GM10248 (cell line): ENCODE measurements at places on chromosomes 5 and 9.

DNA sequence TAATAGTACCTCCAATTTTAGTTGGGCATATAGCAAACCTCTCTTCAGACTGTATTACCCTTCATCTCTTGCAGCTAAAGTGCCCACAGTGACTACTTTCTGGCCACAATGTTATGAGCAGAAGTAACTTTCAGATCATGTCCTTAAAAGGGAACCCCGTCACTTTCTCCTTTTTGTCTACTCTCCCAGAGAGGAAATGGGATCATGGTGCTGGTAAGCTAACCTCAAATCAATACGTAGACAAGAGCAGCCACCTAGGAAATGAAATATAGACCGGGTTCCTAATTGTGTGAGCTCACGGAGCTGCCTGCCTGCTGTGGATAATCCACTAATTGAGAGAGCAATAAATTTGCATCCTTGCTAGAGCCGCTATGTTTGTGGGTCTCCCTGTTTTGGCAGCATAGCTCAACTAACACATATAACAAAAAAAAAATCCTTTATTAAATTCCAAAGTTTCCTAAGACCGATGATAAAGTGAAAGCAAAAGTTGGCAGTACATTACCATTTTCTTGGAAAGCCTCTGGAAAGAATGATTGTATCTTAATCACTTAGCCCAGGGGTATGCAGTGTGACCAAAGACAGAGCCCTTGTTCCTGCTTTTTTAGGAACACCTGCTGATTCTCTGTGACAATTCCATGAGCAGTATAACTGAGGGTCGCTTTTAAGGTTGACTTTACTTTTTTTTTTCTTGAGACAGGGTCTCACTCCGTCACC is 5.6 kb upstream of the IL7R start:
- DNase-seq, result no peak

DNA sequence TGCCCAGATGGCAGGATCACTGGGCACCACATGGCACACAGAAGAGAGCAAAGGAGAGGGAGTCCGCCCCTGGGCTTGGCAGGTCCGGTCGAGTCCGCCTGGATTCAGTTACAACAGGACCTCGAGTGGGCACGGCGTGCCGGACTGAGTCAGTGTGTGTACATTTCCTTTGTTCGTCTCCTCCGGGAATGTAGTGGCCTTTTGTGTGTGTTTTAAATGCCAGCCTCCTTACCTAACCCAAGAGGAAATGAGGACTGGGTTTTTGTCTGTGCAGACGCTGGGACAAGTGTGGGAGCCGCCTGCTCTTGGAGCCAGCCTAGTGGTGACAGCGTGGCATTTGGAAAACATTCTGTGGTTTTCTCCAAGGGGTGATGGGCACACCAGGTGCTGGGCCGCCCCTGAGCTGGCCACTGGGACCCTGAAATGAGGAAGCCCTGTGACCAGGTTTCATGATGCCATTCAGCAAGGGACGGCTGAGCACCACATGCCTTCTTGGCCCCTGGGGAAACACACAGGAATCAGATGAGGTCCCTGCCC is 9.6 kb downstream of the NEK6 start:
- no peak for DNase-seq

DNA sequence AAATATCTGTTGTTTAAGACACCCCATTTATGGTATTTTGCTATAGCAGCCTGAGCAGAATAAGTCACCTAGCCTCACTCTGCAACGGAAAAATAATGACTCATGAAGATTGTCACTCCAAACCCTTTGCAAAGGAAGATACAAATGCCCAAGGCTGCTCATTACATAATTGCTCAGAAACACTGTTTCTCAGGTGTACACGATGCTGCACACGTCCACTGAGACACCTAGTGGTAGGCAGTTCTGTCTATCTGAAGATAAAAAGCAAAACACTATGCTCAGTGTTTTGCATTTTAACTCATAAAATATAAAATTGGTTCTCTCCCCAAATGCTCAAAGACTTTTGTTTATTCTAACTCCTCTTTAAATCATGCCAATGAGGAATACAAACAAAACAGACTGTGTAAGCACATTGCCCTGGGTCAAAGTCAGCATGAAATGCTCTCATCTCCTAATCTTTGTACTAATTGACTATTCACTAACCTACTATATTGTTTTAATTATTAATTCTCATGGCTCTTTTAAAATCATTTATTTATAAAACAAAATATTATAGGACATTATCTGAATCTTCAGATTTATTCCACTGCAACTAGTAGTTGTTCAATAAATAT is 7.7 kb upstream of the TSLP start:
- DNase-seq, result no peak

- peak; percentile 87 for DNase-seq
Observed at GRCh38 chr5:177473443-177474001, at the start of gene DBN1. Gene DBN1, minus strand, starts transcription at chr5:177473634. Its CDS starts 113 bp downstream, at chr5:177473521.

DNA sequence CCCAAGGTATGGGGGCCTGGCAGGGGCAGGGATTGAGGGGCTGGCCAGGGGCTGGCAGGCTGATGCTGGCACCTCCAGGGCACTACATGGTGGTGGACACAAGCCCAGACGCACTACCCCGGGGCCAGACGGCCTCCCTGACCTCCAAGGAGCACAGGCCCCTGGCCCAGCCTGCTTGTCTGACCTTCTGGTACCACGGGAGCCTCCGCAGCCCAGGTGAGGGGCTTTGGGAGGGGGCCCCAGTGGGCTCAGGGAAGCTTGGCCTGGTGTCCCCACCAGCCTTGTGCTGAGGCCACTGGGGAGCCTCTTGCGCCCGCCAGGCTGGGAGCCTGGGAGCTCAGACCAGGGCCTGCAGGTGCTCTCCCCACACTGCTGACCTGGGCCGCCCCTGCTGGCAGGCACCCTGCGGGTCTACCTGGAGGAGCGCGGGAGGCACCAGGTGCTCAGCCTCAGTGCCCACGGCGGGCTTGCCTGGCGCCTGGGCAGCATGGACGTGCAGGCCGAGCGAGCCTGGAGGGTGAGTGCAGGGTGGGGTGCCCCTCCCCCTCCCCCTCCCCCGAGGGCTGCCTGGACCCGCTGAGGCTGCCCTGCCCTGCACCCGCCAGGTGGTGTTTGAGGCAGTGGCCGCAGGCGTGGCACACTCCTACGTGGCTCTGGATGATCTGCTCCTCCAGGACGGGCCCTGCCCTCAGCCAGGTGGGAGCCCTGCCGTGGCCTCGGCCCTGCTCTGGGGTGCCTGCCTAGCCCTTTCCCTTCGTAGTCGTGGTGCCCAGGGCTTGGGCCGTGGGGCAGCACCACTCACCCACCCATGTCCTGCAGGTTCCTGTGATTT is 5.7 kb downstream of the MAMDC4 start:
- DNase-seq, result no peak

DNA sequence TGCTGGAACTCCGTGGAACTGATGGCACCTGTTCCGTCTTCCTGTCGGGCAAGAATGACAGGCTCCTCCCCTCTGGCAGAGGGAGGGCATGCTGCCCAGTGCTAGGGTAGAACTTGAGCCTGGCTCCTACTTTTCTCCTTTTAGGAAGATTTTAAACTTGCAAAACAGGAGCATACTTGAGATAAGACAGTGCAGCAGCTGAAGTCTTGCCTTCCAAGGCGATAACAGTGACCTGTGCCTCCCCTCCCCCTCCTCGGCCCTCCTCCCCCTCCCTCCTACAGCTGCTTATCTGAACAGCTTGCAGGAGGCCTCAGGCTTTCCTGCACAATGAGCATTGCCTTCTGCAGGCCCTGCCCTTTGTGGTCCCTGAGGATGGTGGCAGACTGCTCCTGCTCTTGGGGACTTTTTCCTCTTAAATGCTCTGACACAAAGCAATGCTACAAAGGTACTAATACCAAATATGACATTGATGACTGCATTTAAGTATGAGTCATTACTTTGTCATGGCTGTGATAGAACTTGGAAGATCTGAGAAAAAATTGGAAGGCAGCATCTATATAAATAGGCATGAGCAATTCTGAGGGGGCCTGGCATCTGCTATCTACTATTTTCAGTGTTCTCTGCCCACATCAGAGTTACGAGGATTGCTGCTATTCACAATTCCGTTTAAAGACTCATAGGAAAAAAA is 2.0 kb downstream of the GADD45G start:
- no peak for DNase-seq

DNA sequence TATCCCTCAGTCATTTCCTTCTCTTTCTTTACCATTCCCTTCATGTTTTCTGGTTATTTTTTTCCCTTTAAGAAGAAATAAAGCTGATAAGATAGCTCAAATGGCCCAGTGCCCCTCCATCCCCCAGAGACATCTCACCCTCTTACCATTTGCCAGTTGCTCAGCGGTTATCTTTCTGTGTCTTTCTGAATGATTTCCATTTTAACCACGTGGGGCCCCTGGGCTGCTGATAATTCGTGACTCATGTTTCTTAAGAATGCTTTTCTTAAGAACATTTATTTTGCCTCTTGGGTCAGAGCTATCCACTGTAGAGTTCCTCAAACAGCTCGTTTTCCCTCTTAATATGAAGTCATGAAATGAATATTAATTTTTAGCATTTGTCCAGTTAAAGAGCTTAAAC is 147.8 kb downstream of the MAST4 start:
- DNase-seq, result no peak

DNA sequence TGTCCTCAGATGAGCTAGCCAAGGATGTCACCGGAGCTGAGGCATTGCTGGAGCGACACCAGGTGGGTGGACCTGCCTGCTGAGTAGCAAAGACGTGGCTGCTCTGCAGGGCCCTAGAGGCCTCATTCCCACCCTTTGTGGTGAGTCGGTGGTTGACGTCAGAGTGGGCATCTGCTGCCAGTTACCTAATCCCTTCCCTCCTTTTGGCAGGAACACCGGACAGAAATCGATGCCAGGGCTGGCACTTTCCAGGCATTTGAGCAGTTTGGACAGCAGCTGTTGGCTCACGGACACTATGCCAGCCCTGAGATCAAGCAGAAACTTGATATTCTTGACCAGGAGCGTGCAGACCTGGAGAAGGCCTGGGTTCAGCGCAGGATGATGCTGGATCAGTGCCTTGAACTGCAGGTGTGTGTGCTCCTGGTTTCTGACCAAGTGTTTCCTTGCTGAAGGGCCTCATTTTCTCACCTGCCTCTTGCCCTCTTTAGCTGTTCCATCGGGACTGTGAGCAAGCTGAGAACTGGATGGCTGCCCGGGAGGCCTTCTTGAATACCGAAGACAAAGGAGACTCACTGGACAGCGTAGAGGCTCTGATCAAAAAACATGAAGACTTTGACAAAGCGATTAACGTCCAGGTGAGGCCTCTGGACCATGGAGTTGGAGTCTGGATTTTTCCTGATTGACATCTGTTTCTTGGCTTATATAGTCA is 48.9 kb downstream of the DYNC2I2 start:
- no peak for DNase-seq
